ENCODE measurements at places on chromosomes 3 and 15. TPM values are rescaled to one million over a fixed set of nuclear protein-coding genes. Genes with fewer than 3 reads are reported as not detected.

Gene PRR20G
- total RNA-seq: not detected

Gene DZIP1L
- total RNA-seq: 53.6 TPM

Gene TCTA
- total RNA-seq: 35.4 TPM

Gene CISH
- total RNA-seq: 36.6 TPM

Gene IL17RE
- 4.0 TPM for total RNA-seq

Gene C2CD4A
- 0.35 TPM for total RNA-seq

Gene SERF2
- 264 TPM for total RNA-seq

Gene ZNF35
- total RNA-seq: 9.9 TPM

Gene FGF7
- 18.9 TPM for total RNA-seq

Gene GUCA1C
- not detected for total RNA-seq

Gene TMEM207
- total RNA-seq: 12.2 TPM

Gene MEX3B
- 16.7 TPM for total RNA-seq

Gene C3orf85
- 3.6 TPM for total RNA-seq

Gene KCNAB1
- total RNA-seq: 3.0 TPM

Gene GOLGA6B
- total RNA-seq: 0.23 TPM

Gene ZIC4
- 0.47 TPM for total RNA-seq

Gene KNG1
- 116 TPM for total RNA-seq

Gene ALDH1A2
- total RNA-seq: 157 TPM

Gene GRIP2
- total RNA-seq: 5.4 TPM

Gene ANKUB1
- not detected for total RNA-seq

Gene SYNPR
- not detected for total RNA-seq

Gene IQGAP1
- 154 TPM for total RNA-seq

Gene FETUB
- not detected for total RNA-seq

Gene CHRM5
- not detected for total RNA-seq

Gene SERPINI2
- 0.82 TPM for total RNA-seq

Gene GXYLT2
- total RNA-seq: 26.6 TPM

Gene GOLGA6L7
- total RNA-seq: not detected

Gene SNTN
- total RNA-seq: 0.12 TPM

Gene CELSR3
- total RNA-seq: 0.70 TPM

Gene MLF1
- 27.9 TPM for total RNA-seq

Gene SOX14
- not detected for total RNA-seq

Gene VPS33B
- 5.5 TPM for total RNA-seq
